ENCODE measurements at places on chromosomes 12 and 14. TPM values are rescaled to one million over a fixed set of nuclear protein-coding genes. Genes with fewer than 3 reads are reported as not detected.

- DNase-seq, result no peak
These were observed 77.3 kb downstream of the HELB start for GRCh38 chr12:66379616-66380015.

DNA sequence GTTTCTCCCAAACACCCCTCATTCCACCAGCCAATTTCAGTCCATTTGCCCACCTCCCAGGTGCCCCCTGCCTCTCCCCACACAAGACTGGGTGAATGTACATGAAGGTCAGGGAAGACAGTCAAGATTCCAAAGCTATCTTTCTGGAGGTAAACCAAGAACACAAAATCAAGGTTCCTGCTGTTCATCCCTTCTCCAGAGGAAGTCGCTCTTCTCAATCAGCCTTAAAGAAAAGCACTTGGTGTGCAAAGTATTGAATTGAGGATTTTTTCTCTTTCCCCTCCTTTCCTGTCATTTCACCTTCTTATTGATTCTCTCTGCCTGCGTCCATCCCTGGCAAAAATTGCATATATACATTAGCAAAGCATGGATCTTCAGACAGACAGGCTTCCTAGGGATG is 4.5 kb downstream of the GRIN2B start:
- DNase-seq, result no peak

DNA sequence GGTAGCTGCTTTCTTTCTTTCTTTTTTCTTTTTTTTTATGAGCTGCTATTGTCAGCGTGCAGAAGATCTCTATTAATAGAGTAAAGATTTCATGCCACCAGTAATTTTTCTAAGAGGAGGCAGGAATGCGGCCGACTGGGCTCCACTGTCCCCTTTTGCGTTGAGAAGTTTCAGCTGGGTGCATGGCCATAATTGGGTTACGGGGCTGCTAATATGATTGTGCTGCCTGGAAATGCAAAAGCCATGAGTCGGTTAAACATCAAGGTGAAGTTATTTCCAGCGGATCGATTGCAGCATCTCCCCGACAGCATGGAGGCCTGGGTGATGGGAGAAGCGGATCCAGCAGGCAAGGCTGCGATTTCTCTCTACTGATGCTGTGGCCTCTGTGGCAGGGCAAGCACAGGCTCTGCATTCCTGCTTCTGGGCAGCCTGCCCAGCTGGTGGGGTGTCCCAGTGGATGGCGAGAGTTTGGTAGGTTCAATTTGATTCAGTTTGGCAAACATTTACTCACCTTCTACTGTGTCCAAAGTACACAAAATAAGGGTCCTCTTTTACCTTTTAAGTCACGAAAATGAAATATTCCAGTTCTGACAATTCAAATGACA is 54.4 kb upstream of the PRMT8 start:
- DNase-seq, result no peak

GRCh38 chr12:52452101-52452500 is at the start of gene KRT6B:
KRT6B (minus strand) TSS chr12:52452146; CDS start chr12:52452078, 68 bp downstream.
- DNase-seq, result no peak

Gene GRIP1
- total RNA-seq, result 14.9 TPM

Gene RNF212B
- not detected for total RNA-seq

Gene DAZAP2
- 171 TPM for total RNA-seq

Gene WNT1
- total RNA-seq, result not detected

Gene DTX3
- 29.3 TPM for total RNA-seq
